ENCODE measurements at places on chromosomes 7 and 10. TPM values are rescaled to one million over a fixed set of nuclear protein-coding genes. Genes with fewer than 3 reads are reported as not detected.

DNA sequence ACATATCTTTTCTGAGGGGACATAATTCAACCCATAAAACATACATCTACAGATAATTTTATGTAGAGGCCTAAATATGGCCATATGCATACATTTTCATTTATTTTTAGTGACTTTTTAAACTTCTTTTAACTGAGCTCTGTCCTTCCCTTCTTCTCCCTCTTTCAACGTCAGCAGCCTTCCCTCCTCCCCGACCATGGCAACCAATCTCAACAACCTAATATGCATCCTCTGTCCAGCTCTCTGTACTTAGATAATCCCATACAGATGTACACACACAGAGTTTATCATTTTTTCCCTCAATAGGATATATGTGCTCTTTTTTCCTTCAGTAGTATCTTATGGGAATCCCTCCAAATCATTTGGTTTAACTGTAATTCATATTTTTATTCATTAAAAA lies 94.3 kb downstream of the CCDC71L start:
- H3K4me3 ChIP-seq: no peak overlapping the region
- DNase-seq: no peak
- no peak overlapping the region for H3K27ac ChIP-seq
- H3K4me1 ChIP-seq: no peaks in the 10 kb centered on the region
- H3K36me3 ChIP-seq: no peaks in the 10 kb centered on the region
- no peaks in the 10 kb centered on the region for H3K27me3 ChIP-seq

- H3K36me3 ChIP-seq: no peaks in the 10 kb centered on the region
- DNase-seq: no peak
- peaks cover 18% of the 10 kb centered on the region for H3K27me3 ChIP-seq
These were observed 116.8 kb downstream of the CPED1 start for GRCh38 chr7:121105262-121105661.

DNA sequence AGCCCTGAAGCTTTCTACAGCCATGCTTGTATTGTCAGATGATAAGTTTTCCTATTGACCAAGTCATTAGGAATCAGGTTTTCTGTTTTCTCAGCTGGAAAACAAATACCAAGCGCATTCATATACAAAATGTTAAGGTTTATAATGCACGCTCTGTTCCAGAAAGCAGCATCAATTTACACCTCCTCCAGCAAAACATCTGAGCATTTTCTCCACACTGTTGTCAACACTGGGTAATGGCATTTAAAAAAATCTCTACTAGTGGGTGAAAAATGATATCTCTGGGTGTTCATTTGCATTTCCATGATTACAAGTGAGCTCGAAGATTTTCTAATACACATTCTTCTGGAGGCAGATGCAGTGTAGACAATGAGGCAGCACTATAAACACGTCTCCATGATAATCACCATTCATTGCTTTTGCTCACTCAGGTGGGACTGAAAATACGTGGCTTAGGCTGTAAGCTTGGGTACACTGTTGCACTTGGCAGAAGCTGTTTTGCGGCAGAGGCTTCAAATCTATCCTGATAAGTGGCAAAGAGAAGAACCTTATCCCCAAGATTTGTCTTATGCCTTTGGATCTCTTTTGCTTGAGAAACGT lies 114.8 kb upstream of the PLPP4 start:
- H3K27me3 ChIP-seq: peaks cover 65% of the 10 kb centered on the region
- peaks cover 3% of the 10 kb centered on the region for H3K4me1 ChIP-seq
- no peak overlapping the region for H3K27ac ChIP-seq
- no peak overlapping the region for H3K4me3 ChIP-seq
- H3K36me3 ChIP-seq: no peaks in the 10 kb centered on the region
- no peak for DNase-seq

EZH2 gene
- total RNA-seq: 43.7 TPM

- DNase-seq: no peak
- H3K27me3 ChIP-seq: no peaks in the 10 kb centered on the region
- H3K27ac ChIP-seq: no peak overlapping the region
- no peak overlapping the region for H3K4me3 ChIP-seq
These were observed 118.8 kb downstream of the CLEC2L start for GRCh38 chr7:139642283-139642682.

GRCh38 chr7:33062023-33062781 lies at the start of gene NT5C3A:
Gene NT5C3A (minus strand): TSS chr7:33062776. CDS start chr7:33062705, 71 bp downstream.
- peak; percentile 9 for DNase-seq
- H3K4me3 ChIP-seq: peak within 1 kb of the TSS; percentile 94
- H3K4me1 ChIP-seq: peaks cover 32% of the 10 kb centered on the region
- no peaks in the 10 kb centered on the region for H3K27me3 ChIP-seq
- H3K27ac ChIP-seq: peak within 1 kb of the TSS; percentile 81

MYPN gene
- not detected for total RNA-seq

SPDYE16 gene
- 0.91 TPM for total RNA-seq
